Gastrocnemius medialis (tissue), 4 donors: ENCODE measurements at places on chromosomes 2 and 18. TPM values are rescaled to one million over a fixed set of nuclear protein-coding genes. Genes with fewer than 3 reads are reported as not detected.

- DNase-seq: no peak
- no peaks in the 10 kb centered on the region for H3K36me3 ChIP-seq
- no peak overlapping the region for H3K4me3 ChIP-seq
- no peak overlapping the region for H3K27ac ChIP-seq
These were observed 195.9 kb downstream of the ACKR3 start for GRCh38 chr2:236765478-236765877.

GRCh38 chr18:4842751-4843150 is 354.3 kb downstream of the AKAIN1 start:
- no peaks in the 10 kb centered on the region for H3K27me3 ChIP-seq
- no peaks in the 10 kb centered on the region for H3K4me1 ChIP-seq
- H3K36me3 ChIP-seq: no peaks in the 10 kb centered on the region

DNA sequence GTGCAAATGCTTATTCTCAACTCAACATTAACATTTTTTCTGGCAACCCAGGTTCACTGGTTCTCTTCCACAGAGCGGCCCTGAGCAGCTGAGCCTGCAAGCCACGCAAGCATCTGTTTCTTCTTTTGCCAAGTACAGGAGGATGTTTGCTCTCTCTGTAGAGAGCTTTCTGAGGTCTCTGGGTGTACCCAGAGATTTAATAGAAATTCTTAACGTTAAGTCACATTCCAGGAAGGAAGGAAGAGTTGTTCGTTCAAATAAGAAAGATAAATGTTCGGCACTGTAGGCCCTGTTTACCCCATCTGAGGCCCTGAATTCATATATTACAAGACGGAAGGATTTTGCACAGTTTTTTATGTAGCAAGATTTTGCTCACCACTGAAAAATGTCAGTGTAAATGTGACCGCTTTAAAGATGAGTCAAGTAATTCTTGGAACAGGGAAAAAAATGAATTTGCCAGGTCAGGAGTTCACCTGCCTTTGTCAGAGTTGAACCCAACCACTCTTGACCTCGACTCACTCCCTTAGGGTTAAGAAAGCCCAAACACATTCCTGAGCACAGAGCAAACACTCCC is 30.1 kb downstream of the KCTD18 start:
- H3K27me3 ChIP-seq: no peaks in the 10 kb centered on the region
- peaks cover 12% of the 10 kb centered on the region for H3K4me1 ChIP-seq
- no peak overlapping the region for H3K27ac ChIP-seq

- DNase-seq: no peak
- no peak overlapping the region for H3K27ac ChIP-seq
- peaks cover 3% of the 10 kb centered on the region for H3K4me1 ChIP-seq
- H3K4me3 ChIP-seq: no peak overlapping the region
- H3K27me3 ChIP-seq: no peaks in the 10 kb centered on the region
These were observed 149.3 kb downstream of the EML6 start for GRCh38 chr2:54872780-54873179.

DNA sequence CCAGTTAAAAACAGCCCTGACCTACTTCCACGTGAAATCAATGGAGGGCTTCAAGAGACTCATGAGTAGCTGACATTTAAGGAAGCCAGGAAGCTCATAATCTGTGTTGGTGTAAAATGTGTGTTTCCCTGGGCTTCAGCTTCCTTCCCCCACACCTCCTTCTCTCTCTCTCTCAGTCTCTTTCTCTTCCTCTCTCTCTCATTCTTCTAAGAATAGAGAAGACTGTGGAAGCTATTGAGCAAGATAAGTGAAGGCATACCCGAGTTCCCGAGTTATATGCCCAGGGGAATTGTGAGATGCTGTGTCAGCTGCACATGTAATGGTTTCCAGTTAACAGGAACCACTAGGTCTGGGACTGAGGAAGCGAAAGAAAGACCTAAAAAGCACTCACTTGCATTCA is 199.4 kb downstream of the NYAP2 start:
- no peak for DNase-seq
- H3K4me3 ChIP-seq: no peak overlapping the region
- H3K4me1 ChIP-seq: no peaks in the 10 kb centered on the region
- no peaks in the 10 kb centered on the region for H3K27me3 ChIP-seq

DNA sequence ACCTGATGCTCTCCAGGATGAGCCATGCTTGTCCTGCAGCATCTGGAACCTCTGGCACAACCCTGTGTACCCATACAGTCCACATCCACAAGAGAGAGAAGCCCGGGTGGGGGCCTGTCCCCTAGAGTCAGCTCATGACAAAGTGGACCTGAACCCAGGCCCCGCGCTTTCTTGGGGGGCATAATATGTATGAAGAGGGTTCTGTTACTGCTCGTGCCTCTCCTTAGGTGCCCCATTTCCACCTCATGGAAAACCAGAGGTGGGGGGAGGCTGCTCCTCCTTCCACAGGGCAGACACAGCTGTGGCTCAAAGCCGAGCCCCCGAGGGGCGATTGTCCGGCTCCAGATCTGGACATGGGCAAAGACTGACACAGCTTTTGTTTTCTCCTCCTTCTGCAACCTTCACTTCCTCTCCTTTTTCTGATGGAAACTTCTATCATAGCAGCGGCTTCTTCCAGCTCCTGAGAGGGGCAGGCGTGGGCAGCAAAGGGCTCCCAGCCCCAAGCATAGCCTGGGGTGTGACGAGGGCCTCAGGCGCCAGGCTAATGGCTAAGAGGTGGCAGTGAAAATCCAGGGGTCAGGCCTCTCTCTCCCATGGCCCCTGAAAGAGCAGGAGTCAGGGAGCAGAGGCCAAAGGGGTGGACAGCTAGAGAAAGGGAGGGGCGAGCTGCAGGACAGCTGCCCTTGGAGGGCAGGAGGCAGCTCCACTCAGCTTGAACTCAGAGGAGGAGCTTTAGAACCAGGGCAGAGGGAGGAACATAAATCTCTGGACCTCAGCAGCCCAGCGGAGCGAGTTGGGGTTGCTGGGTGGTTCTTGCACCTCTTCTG is 155.5 kb downstream of the ZFP36L2 start:
- H3K4me1 ChIP-seq: peaks cover 59% of the 10 kb centered on the region
- peak overlapping the region; percentile 68 for H3K27ac ChIP-seq
- H3K27me3 ChIP-seq: no peaks in the 10 kb centered on the region
- H3K4me3 ChIP-seq: no peak overlapping the region
- no peak for DNase-seq

DNA sequence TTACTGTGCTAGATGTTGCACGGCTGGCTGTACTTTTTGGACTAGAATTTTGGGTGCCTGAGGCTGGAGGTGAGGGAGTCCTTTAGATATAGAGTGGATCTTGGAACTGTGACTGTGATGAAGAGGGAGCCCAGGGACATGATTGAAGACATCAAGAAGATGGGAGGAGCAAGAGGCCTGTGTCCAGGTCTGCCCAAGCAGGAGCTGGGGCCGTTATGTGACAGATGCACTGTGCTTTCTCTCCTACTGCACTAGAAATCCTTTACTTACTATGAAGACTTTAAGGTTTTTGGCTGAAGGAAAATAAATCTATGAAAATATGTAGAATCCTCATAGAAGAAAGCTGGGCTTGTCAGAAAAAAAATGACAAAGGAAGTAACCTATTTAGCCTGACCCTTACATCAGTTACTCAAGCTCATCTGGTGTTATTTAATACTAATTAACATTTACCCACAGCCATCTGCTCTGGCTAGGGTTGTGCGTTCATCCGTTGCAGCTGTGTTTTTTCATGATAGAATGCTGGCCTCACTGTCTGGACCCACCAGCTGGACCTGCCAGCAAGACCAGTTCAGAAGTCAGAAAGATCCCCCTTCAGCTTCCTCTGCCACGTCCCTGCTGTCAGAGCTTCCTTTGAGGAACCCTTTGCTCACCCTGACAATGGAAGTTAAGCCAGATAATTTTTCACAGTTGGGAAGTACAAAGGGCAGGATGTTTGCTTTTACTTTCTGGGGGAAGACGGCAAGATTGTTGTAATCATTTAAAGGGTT is 16.7 kb downstream of the TSN start:
- no peak overlapping the region for H3K4me3 ChIP-seq
- no peak for DNase-seq
- no peaks in the 10 kb centered on the region for H3K4me1 ChIP-seq
- H3K36me3 ChIP-seq: no peaks in the 10 kb centered on the region
- no peak overlapping the region for H3K27ac ChIP-seq
- no peaks in the 10 kb centered on the region for H3K27me3 ChIP-seq

DNA sequence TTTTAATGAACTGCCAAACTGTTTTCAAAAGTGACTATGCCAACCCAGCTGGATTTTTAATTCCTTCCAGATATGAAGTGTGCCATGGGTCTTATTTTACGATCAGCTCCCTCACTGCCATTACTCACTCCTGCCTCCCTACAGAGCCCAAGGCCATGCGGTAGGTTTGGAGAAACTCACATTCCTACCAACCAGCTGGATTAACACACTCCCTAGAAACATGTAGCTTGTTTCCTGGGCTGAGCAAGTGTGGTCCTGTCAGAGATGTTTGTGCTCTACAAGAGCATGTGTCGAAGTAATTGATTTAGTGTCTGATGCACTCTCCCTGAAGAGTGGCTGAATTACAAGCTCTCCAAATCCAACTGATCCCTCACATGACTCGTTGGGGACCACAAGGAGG is 82.5 kb downstream of the SPP2 start:
- H3K4me1 ChIP-seq: no peaks in the 10 kb centered on the region
- H3K27me3 ChIP-seq: no peaks in the 10 kb centered on the region
- no peak for DNase-seq
- H3K27ac ChIP-seq: no peak overlapping the region
- no peaks in the 10 kb centered on the region for H3K36me3 ChIP-seq

GRCh38 chr18:79583984-79584401 is 95.6 kb upstream of the CTDP1 start:
- no peak overlapping the region for H3K27ac ChIP-seq
- no peaks in the 10 kb centered on the region for H3K27me3 ChIP-seq
- no peak for DNase-seq

- H3K4me1 ChIP-seq: no peaks in the 10 kb centered on the region
- H3K27me3 ChIP-seq: no peaks in the 10 kb centered on the region
- no peak overlapping the region for H3K27ac ChIP-seq
- no peak overlapping the region for H3K4me3 ChIP-seq
- no peaks in the 10 kb centered on the region for H3K36me3 ChIP-seq
- no peak for DNase-seq
These were observed 634.9 kb upstream of the PIK3C3 start for GRCh38 chr18:41320100-41320499.

DNA sequence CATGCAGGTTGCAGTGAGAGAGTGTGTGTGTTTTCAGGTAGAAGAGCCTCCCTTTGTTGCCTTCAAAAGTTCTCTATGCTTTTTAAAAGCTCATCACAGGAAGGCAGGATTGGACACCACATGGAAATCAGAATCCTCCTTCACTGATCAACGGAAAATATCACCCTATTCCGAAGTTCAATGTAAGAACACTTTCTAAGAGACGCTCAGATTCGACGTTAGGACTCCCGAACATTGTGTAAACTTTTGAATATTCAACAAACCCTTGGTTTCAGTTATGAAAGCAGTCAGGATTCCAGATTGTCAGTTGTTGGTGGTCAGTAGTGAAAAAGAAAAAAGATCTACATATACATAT is 561.4 kb upstream of the ID2 start:
- H3K27me3 ChIP-seq: no peaks in the 10 kb centered on the region
- no peaks in the 10 kb centered on the region for H3K36me3 ChIP-seq
- H3K4me1 ChIP-seq: peaks cover 10% of the 10 kb centered on the region
- H3K4me3 ChIP-seq: no peak overlapping the region
- DNase-seq: no peak

GRCh38 chr2:207166039-207166348 is 246 bp upstream of the KLF7 start:
- peaks cover 9% of the 10 kb centered on the region for H3K27me3 ChIP-seq
- H3K27ac ChIP-seq: peak overlapping the region; percentile 100
- H3K36me3 ChIP-seq: no peaks in the 10 kb centered on the region
- peak; percentile 99 for DNase-seq
- H3K4me1 ChIP-seq: peaks cover 37% of the 10 kb centered on the region

DNA sequence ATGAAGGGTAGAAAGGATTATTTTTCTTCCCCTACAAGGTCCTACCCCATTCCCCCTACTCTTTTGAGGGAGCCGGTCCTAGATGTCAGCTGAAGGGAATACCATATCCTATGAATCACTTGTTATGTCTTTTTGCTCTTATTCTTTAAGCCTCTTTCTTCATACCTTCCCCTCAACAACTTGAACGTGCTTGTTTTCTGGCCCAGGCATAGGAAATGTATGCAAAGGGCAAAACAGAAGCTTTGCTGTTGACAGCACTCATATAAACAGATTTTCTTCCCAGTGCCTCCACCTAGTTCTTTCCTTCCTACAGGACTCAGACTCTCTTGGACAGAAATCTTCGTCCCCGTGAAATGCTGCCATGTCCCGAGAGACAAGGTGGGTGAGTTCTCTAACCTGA is 64.6 kb downstream of the TMEM17 start:
- no peaks in the 10 kb centered on the region for H3K36me3 ChIP-seq
- H3K4me1 ChIP-seq: no peaks in the 10 kb centered on the region
- H3K27ac ChIP-seq: no peak overlapping the region
- no peak overlapping the region for H3K4me3 ChIP-seq
- H3K27me3 ChIP-seq: no peaks in the 10 kb centered on the region
- no peak for DNase-seq

The CHST10 gene
- 4.3 TPM for total RNA-seq

The FARSB gene
- 33.5 TPM for total RNA-seq

The TFPI gene
- 30.7 TPM for total RNA-seq

The FNDC4 gene
- total RNA-seq: 3.1 TPM

The CHRND gene
- 49.1 TPM for total RNA-seq

The NPPC gene
- total RNA-seq: not detected

The NT5DC4 gene
- not detected for total RNA-seq
